Left renal cortex interstitium (tissue), 4 donors: ENCODE measurements at places on chromosomes 1 and 21.

DNA sequence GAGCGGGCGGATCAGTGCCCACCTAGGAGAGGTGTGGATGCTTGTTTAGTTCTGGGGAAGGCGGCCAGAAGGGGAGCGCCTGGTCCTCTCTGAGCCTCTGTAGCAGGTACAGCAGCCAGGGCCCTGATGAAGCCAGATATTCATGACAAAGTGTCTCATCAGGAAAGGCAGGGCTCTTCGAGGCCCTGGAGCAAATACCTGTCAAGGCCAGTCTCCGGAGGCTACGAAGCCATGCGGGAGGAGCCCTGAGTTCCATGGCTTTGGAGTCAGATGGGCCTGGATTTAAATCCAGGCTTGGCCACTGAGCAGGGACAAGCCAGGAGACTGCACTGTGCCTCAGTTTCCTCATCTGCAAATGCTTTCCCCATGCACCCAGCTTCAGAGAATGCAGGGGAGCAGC lies 25.4 kb upstream of the GPR153 start:
- no peak for DNase-seq

GRCh38 chr1:70043804-70044203 lies 161.6 kb downstream of the LRRC40 start:
- no peak for DNase-seq

DNA sequence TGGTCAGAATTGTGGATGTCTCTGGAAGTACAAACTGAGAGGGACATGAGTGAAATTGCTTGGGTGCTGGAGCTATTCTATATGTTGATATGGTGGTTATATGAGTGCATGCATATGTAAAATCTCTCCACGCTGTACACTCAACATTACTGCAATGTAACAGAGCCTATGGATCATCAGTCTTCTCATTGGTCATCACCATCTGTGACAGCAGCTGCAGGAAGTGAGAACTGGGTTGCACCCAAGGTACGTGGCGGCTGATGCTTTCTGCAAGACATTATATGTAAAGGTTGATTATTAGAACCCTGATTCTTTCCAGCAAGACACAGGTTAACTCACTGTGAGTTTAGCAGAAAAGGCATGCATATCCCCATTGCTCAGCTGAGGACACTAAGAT lies 387.1 kb downstream of the OMA1 start:
- no peak for DNase-seq

- DNase-seq = no peak
Observed at GRCh38 chr1:149967041-149967440, 30.4 kb upstream of the MTMR11 start.

- DNase-seq = no peak
Observed at GRCh38 chr1:182032251-182032650, 29.3 kb downstream of the ZNF648 start.
